H7 (cell line): ENCODE measurements at places on chromosomes 11 and 22.

GRCh38 chr11:72436661-72437060, 2.3 kb upstream of the CLPB start:
- no peak for DNase-seq

DNA sequence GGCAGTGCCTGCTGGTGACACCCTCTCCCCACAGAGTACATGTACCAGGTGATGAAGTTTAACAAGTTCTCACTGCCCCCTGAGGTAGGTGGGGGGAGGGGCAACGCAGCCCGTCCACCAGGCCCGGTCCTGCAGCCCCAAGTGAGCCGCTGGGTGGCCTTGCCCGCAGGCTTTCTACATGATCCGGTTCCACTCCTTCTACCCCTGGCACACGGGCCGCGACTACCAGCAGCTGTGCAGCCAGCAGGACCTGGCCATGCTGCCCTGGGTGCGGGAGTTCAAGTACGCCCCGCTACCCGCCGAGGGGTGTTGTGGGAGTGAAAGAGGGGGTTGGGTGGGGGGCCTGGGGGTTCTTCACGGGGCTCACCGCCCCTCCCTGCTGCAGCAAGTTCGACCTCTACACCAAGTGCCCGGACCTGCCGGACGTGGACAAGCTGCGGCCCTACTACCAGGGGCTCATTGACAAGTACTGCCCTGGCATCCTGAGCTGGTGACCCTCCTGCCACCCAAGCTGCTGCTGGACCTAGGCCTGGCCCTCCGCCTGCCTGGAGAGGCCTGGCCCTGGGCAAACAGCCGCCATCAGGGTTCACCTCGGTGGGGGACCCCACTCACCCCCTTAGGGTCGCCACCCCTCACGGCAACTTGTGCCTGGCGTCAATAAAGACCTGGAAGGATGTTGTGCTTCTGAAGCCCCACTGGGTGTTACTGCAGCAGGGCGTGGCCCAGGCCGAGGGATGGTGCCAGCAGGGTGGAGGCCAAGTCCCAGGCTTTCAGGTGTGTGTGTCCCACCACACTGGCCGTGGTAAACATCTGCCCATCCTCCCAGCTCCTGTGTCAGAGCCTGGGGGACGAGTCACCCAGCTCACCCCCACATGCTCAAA, 2.9 kb downstream of the MIOX start:
- peak; percentile 78 for DNase-seq

DNA sequence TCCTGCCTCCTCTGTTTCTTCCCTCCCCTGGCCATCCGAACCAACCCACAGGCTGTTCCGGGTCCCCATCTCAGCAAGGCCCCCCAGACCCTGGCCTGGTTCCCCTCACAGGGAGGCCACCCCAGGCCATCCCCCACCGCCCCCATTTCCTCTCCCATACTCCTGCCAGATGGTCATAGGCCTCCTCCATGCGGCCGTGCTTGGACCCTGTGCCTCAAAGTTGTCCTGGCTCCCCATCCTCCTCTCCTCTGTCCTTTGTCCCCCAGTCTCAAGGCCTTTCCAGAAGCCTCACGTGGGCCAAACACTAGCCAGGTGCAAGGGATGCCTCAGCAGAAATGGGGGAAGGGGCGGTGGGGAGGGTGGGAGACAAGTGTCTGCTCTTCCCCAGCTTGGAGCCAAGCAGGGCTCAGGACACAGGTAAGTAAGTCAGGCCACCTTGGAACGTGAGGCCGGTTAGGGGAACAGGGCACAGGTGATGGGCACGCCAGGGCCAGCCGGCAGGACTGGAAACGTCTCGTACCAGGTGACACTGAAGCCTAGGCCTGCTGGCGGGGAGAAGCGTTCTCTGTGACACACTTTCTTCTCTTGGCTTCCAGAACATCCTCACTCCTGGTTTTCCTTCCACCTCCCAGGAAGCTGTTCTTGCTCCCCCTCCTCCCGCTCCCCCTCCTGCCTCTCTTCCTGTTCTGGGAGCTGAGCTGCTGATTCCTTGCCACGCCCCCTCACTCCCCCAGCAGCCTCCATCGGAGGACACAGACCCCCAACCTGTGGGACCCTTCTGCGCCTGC, 31.5 kb upstream of the SLC22A12 start:
- peak; percentile 81 for DNase-seq

DNA sequence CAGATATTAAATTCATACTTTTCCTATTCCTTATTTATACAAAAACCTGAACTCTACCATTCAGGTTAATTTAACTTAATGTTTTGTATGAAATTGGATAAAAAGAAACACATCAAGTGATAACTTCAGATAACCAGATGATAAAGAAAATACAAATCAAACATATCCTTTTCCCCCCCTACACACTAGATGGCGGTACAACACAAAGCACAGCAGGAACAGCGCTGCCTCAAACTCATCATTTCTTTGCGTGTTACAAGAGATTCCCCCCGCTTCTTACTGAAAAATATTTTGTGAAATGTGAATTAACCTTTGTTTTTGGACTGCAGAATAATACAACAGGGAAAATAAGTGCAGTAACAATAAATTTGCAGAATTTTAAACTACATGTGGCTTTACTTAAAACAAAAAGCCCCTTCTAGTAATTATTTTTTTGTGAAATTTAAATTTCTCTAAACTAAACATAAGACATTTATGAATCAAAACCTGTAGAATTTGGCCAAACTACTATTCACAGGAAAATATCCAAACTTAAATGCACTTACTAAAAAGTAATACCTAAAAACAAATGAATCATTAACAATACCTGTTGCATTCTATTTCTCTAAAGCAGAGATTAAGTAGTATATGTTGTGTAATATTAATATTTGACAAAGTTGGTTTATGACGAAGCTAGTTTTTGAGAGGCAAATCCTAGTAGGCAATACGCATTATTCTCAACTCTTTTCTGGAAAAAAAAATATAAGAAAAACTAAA, 74.4 kb downstream of the ARHGAP32 start:
- peak; percentile 38 for DNase-seq

DNA sequence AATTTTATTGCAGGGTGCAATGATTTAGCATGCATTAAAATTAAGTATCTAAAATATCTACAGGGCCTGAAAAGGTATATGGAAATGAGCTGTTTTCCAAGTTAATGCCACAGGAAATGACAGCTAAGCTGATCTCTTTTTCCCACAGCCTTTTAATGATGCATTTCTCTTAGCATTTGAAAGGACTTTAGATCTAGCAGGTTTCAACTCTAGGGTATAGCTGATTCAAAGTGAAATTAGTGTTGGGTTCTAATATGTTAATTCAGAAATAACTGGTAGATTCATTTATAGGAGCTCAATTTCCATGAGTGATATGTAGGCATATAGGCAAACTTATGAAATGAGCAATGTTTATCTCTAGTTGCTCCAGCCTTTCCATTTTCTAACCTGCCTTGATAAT, 274.2 kb downstream of the CASP12 start:
- no peak for DNase-seq

- DNase-seq, result no peak
Measured at GRCh38 chr11:59573216-59573615, 42.4 kb downstream of the OSBP start.

- DNase-seq, result no peak
Measured at GRCh38 chr11:129021295-129021694, 78.6 kb upstream of the TP53AIP1 start.

DNA sequence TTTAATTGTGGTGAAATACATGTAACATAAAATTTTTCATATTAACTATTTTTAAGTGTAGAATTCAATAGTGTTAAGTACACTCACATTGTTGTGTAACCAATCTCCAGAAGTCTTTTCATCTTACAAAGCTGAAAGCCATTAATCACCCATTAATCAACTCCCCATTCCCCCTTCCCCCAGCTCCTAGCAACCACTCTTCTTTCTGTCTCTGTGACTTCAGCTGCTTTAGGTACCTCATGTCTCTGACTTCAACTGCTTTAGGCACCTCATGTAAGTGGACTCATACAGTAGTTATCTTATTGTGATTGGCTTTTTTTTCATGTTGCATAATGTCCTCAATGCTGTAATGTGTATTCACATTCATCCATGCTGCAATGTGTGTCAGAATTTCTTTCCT, 150.8 kb upstream of the NTM start:
- DNase-seq, result no peak

DNA sequence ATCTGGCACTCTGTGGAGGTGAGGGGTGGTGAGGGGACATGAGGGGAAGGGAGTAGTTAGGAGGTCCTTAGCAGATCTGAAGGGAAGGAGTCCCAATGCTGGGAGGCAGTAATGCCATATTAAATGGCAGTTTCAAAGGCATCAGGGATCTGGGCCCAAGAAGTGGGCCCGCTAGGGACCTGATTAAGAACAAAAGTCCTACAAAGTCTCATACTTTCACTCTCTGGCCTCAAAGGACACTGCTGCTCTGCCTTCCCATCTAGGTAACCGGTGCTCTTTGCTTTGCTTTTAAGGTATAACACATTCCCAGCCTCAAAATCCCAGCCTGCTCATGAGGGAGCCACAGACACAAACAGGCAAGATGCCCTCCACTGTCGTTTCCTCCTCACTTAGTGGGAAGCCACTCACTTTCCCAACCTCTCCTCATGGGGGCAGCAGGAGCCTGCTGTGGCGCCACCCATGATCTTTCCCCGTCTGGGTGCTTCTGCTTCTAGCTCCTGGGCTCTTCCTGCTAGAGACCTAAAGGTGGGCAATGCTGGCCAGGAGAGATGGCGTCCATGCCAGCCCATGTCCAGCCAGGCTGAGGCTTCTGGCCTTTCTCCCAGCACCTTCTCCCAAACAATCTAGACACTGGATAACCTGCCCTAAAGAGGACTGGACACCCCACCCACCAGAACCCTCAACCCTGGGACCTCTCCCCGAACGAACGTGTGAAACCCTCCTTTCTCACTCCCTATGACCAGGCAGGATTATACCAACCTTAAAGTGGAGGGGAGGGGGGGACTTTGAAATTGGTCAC, 68.3 kb downstream of the PLEKHA7 start:
- DNase-seq, result peak; percentile 26
